ENCODE measurements at places on chromosomes 5 and 9.
A peak's percentile ranks its signal among the peaks of the same experiment; 100 is the strongest.

- DNase-seq = no peak
Observed at GRCh38 chr9:91894023-91894422, 56.0 kb downstream of the ROR2 start.

GRCh38 chr5:104372796-104373195 is 810.2 kb upstream of the NUDT12 start:
- no peak for DNase-seq

- no peak for DNase-seq
Observed at GRCh38 chr5:10684303-10685086, 76.5 kb downstream of the DAP start.

DNA sequence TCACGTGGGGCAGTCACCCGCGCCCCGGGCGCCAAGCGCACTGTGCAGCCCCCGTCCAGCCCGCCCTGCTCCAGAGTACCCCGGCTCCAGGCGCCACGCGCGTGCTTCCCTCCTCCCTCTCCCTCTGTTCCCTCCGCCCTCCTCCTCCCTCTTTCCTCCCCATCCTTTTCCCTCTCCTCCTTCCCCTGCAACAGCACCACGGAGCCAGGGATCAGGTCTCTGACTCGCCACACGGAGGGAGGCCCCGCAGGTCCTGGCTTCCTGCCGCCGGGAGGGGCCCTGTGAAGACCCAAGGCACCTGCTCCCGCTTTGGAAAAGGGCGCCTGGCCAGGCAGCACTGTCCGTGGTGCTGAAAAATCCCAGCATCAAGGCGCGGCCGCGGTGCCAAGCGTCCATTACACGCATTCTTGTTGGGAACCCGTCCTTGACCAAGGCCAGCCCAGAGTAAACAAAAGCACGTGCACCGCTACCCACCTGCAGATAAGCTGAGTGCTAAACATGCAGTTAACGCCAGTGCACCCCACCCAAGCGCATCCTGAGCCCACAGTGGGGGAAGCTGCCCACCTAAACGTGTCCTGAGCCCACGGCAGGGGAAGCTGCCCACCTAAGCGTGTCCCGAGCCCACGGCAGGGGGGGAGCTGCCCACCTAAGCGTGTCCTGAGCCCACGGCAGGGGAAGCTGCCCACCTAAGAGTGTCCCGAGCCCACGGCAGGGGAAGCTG is 21.7 kb downstream of the SLC6A18 start:
- DNase-seq = peak; percentile 14

DNA sequence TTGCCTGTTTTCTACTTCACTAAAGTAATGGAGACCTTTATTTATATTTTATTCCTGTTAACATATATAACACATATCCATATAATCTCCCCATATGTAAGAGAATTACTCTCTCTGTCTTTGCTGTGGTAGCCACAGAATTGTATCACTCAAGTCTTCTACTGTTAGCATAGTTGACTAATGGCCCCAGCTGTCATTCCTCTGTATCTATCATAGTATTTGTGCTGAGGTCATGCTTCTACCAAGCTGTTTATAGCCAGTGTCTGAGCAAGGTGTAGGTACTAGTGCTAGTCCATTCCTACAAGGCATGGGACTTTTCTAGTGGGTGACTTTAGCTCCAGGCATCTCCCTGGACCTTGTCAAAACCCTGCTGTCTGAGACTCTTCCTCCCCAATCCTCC is 244.1 kb downstream of the KIAA0825 start:
- DNase-seq = no peak

DNA sequence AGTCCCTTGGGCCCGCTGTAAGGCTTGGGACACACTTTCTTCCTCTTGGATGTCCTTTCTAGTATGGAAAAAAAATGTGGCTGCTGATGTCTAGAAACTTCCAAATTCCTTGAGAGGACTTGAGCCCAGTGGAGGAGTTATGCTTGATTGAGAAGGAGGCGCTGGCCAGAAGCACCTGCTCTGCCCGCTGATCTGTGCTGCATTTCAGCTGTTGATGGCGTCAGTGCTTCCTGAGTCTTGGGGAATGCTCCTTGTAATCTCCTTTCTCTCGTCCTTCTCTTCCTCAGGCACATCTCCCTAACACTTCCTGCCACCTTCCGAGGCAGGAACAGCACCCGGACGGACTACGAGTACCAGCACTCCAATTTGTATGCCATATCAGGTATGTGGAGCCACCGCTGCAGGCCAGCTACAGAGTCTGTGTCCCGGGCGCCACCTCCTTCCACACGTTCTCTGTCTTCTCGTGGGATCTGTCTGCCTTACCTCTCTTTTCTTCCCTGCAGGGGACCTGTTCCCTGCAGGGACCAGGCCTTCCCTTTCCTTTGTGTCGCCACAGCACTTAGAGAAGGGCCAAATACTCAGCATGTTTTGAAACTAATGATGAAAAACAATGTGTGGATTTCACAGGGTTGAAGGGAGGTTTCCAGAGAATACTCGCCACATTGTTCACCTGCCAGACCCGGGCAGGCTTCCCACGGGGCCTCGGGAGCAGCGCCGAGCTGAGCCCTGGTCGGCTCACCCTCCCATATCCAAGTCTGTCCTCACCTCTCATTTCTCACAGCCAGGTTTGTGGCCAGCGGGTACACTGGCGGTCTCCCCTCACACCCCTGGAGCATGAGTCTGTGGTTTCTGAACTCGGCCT is 95.2 kb downstream of the MVB12B start:
- no peak for DNase-seq

Measured in fibroblast of skin of right quadriceps (primary cell).